ENCODE measurements at places on chromosomes 5 and 9.

DNA sequence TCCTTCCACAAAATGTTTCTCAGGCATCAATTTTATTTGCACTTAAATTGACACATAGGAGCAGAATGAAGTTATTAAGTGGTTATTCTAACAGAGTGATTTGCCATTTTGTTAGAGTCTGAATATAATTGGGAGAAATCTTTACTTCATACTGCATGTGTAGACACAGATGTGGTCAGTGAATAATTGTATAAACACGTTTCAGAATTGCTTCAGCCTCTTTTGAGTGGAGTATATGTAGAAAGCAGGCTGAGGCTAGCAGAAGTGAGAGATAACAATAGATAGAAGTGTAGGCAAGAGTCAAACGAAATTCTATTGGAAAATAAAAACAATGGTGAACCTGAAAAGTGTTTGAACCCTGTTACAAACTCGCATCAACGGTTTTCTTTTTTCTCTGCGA, 270.7 kb downstream of the TMEM167A start:
- no peak for DNase-seq

DNA sequence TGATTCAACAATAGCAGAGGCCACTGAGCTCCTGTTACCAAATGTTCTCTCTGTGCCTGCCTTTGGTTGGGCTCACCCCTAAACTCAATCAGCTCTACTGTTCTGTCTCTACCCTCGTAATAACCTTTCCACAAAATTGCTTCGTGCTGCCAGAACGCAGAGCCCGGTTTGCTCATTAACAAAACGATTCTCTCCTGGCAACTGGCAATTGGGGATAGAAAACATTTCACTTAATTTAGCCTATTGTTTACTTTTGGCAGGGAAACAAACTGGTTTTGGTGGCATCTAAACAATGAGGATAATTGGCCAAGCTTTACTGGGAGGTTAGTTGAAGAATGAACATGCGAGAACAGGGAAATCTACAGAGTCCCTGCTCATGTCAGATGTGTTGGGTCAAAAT, 56.6 kb downstream of the SLC28A3 start:
- DNase-seq, result no peak

DNA sequence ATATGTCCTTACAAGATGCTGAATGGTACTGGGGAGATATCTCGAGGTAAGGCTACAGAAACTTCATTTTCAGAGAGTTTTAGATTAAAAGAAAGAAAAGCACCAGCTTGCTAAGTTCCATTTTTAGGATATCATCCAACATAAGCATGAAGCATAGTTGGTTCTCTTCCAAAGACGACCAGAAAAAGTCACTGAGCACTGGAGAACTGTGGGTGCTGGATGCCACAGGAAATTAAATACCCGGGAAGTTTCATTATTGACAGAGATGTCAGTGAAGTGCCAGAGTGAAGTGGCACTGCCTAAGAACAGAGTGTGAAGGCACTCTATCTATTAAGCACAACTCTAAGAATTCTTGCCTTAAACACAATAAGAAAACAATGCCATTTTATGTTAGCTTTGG, 76.8 kb downstream of the PIK3R1 start:
- DNase-seq, result no peak

DNA sequence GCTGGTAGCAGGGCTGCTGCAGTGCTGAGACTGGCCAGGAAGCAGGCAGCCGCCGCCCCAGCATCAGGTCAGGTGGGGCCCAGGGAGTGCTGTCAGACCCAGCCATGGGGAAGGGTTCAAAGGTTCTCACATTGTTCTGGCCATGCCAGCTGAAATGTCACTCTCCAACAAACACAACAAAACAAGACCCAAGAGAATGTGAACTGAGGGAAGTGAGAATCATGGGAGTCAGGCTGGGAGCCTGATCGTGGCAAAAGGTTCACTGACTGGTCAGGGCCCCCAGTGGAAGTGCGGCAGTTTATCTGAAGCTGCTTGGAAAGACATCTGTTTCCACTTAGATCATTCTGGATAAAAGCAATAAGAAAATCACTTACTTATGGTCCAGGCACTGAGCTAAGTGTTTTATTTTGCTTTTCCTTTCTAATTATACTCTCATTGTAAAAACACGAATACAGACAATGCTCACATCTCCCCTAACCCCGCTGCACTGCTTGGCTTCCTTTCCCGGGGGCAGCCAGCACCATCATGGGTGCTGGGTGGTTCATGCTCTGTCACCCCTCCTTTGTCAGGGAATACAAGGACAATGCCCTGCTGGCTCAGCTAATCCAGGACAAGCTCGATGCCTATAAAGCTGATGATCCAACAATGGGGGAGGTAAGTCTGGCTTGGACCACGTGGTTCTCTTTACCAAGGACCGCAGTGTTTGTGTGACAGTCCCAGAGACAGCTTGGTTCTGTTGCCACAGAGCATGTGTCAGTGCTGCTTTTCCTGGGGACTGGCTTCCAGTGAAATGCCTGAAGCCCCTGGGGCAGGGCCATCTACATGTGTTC, 41.9 kb upstream of the CFAP157 start:
- DNase-seq, result no peak

DNA sequence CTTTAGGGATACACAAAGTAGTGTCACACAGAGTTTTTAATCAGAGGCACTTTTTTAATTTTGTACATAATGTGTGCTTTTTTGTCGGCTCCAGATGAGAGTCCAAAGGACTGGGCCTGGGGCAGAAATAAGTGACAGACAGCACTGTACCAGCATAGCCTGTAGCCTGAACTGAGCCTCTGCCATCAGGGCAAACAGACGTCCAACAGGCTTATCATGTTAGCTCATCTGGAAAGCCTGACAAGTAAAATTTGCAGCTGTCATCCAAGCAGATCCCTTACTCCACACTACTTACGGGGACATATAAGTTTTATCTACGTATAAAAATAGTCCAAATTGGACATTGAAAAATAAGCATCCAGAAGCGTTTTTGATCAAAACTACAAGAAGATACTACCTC, 233.1 kb upstream of the GAS1 start:
- no peak for DNase-seq

DNA sequence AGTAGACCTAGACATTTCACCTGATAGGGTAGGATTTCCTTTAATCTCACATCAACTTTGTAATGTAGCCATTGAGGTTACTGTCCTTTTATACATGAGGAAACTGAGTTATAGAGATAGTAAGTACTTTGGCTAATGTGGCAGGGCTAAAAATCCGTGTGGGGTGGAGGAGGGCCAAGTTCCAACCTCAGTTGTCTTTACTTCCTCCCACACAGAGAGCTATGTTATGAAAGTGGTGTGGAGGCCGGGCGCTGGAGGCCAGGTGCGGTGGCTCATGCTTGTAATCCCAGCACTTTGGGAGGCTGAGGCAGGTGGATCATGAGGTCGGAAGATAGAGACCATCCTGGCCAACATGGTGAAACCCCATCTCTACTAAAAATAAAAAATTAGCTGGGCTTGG, 173.3 kb downstream of the PALM2AKAP2 start:
- DNase-seq, result no peak

DNA sequence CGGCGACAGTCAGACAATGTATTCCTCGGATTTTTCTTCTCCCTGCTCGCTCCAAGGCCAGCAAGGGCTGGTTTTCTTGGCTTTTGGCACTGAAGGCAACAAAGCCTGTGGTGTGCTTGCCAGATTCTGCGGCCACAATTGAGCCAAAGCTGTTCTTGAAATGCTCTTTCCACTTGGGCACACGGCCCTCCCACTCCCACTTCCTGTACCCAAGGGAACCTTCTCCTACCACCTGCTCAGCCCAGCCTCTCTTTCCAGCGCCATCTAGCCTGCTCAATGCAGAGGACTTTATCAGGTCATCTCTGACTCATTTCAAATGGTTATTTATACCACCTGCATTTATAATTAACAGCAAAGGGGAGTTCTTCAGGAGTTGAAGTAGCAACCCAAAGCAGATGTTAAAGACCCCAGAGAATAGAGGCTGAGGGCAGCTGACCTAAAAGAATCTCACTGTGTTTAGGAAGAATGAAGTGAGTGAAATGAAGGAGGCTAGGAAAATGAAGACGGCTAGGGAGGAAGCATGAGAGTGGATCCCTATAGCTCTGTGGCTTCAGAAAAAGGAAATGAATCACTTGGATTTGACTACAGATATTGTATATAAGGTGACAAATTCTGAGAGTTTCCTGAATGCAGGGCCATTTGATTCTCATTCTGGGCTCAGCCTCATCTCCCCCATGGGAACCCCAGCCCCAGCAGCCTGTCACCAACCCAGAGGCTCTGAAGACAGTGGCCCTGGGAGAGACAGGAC, 439.0 kb downstream of the ENC1 start:
- DNase-seq, result no peak

GRCh38 chr5:43044181-43044914, 4.2 kb upstream of the ANXA2R start:
- DNase-seq, result no peak

GRCh38 chr9:110109333-110110092, 98.4 kb downstream of the C9orf152 start:
- DNase-seq, result no peak

GRCh38 chr9:95484225-95484624, 32.5 kb downstream of the PTCH1 start:
- DNase-seq, result no peak

GRCh38 chr9:93183663-93184431, at the start of gene WNK2:
TSS of gene WNK2 (plus strand) at chr9:93184139. CDS start at chr9:93184930, 791 bp downstream.
- peak; percentile 14 for DNase-seq

DNA sequence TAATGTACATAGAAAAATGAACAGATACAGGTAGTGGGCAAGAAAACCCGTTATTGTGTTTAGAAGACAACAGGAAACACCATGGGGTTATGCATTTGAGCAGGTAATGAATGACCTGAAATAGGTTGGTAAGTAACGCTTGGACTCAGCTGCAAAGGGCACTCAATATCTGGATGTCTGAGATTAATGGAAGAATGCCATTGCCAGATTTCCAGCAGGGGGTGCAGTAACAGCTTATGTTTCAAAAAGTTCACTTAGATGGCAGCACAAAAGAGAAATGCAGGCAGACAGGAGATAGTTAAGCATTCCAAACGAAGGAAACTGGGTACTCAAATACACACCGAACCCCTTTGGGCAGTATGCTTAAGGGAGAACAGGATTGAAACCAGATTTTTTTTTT, 285.5 kb upstream of the VLDLR start:
- DNase-seq, result no peak

GRCh38 chr9:127917603-127918002, 762 bp upstream of the ST6GALNAC4 start:
- no peak for DNase-seq

DNA sequence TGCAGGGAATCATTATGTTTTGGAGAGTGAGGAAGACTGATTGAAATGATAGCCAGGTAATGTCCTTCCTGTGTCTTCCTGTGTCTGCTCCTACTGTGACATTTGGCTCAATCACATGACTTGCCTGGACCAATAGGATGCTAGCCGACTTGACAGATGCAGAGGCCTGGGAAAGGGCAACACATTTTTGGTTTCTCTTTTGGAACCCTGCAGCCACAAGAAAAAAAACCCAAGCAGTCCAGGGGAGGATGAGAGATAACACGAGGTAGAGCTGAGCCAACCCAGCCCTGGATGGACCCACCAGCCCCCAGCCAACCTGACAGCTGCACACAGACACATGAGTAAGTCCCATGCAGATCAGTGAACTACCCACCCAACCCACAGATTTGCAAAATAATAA, 256.1 kb upstream of the SMARCA2 start:
- peak; percentile 5 for DNase-seq

- DNase-seq, result no peak
Observed at GRCh38 chr5:98204798-98205197, 568.7 kb upstream of the RGMB start.

GRCh38 chr9:112479221-112479620, 7.4 kb upstream of the KIAA1958 start:
- DNase-seq, result no peak

DNA sequence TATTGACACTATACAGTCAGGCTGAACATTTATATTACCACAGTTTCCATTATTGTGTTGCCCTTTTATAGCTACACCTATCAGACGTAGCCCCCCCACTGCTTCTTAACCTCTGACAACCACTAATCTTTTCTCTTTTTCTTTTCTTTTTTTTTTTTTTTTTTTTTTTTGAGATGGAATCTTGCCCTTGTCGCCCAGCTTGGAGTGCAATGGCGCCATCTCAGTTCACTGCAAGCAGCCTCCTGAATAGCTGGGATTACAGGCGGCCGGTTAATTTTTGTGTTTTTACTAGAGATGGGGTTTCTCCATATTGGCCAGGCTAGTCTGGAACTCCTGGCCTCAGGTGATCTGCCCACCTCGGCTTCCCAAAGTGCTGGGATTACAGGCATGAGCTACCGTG, 75.4 kb downstream of the UHRF2 start:
- no peak for DNase-seq

GRCh38 chr9:5436441-5436840, 1.3 kb downstream of the PLGRKT start:
- DNase-seq, result no peak

DNA sequence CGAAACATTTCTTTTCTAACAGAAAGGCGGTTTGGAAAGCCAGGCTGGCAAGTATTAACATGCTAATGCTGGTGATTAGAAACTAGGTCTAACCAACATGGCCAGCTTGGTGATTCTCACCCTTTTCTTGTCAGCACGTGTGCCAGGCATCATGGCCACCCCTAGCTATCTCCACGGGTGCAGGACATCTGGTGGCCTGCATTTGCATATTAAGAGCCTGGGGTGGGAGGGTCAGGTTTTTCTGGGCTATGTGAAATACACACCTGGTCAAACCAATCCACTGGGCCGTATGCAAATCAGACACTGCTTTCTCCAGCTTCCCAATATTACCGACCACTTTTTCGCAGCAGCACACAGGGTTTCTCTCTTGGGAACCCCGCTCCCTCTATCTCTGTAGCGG, 612.1 kb downstream of the PTPRD start:
- DNase-seq, result no peak

DNA sequence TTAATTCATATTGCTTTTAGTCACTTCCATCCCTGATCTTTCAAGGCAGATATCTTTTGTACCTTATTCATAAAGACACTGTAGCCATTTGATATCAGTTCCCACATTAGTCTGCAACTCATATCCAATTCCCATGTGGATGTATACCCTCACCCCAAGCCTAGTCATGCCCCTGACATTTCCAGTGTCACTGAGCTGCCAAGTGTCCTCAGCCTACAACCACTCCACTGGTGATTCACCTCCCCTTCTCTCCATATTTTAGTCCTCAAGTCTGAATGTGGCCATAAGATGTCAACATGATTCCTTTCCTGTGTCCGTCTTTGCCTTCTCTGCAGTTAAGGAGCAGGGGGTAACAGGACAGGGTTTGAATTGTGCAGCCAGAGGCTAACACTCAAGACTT, 346.9 kb downstream of the RAB3C start:
- DNase-seq, result no peak

DNA sequence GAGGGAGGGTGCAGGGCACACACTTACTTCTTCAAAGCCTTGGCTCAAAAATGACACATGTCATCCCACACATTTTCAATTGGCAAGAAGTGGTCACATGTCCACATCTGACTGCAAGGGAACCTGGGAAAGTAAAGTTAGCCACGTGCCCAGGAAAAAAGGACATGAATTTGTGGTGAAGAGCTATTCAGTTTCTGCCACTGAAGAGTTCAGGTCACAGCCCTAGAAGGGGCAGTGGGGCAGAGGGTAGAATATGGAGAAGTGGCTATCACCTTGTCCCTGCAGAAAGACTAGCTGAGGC, 1.9 kb upstream of the RGS14 start:
- DNase-seq, result no peak

GRCh38 chr9:8653855-8654254, 854.3 kb upstream of the DMAC1 start:
- no peak for DNase-seq

- no peak for DNase-seq
Observed at GRCh38 chr5:148391422-148391821, 7.7 kb downstream of the FBXO38 start.

All from activated naive CD4-positive, alpha-beta T cell treated with anti-CD3 and anti-CD28 coated beads for 36 hours (primary cell).